ENCODE measurements at places on chromosomes 6 and 20. TPM values are rescaled to one million over a fixed set of nuclear protein-coding genes. Genes with fewer than 3 reads are reported as not detected.

DNA sequence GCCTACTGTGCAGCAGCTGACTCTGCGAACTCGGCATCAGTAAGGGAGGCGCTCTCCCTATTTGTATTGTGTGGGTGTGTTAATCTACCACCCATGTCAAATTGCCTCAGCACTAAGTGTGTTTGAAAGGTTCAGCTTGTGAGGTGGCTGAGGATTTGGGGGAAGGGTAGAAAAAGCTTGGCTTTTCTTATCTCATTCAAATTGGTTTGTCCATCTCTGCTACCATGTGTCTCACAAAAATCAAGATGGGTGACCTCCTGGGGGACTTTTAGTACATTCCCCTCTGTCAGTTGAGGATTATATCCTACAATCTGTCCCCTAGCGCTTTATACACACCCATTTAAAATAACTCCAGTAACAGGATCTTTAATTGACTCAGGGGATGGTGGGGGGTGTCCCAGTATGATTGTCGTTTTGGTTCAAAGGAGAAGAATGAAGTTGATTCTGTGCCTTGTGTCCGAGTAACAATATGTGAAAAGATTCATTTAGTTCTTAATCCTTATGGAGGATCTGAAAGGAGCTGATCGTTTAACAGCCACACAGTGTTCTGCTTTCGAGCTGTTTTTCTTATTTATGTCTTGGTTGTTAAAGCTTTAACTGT, 609.6 kb downstream of the PKHD1 start:
- DNase-seq = no peak

Gene E2F1
- total RNA-seq = not detected

GRCh38 chr6:56642366-56643261, at the start of gene DST:
Gene DST, minus strand, starts transcription at chr6:56642889.
- no peak for DNase-seq

DNA sequence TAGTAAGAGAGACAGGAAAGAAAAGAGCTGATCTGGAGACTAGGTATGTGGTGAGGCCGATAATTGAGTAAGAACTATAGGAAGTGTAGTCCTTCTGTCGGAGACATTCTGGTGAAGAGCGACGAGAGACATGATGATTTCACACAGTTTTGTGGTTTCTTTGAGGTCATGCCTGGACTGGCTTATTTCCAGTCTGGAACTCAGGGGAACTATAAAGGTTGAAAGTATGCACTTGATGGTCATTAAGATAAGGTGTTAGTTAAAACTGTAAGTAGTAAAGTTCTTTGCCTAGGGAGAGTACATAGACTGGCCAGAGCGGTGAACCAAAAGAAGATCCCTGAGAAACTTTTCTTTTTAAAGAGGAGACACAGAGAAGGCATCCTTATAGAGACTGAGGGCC, 68.8 kb downstream of the RFX6 start:
- no peak for DNase-seq

DNA sequence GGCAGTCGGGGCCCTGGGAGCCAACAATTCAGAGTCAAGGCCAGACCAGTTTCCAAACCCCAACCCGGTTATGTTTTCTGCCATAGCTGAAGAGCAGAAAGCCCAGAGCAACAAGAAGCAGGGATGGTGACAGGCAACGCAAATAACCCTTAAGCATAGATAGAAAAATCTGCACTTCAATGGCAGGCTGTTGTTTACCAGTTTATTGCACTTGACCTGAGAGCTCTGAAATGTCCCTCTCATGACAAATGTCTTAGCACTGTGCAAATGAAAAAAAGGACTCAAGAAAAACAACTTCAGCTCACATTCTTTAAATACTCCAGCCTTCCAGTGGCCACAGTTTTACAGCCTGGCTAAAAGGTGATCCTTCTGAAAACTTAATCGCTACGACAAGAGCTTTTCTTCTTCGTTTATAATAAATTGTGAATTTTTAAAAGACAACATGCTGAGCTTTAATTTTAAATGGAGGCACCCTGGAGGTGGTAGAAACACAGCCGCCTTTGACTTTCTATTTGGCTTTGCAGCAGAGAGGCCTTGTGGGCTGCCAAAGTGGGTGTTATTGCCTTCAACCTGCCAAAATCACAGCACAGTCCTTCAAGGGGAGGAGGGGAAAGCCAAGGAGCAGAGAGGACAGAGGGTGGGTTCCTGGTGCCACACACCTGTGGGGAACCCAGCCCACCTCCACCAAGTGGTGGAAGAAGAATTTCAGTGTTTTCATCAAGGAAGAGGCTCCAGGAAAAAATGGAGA, 289.5 kb upstream of the CDYL start:
- no peak for DNase-seq

DNA sequence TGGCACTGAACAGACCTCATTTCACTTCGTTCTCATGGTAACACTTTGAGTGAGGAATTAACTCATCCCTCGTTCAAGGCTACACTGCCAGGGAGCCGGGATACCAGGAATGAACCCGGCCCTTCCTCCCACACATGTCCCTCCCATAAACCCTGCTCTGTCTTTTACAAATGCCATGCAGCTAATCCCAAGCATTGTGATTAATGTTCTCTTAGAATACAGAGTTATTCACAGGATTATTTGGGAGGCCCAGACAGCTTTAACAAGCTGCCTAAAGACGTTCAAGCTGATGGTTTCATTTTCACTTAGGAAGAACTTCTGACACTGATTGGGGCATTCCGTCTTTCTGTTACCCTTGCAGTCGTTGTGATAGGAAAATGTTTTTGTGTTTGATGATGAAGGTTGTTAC, 42.5 kb upstream of the CD83 start:
- no peak for DNase-seq

GRCh38 chr20:49990271-49990720, 7.5 kb downstream of the SNAI1 start:
- no peak for DNase-seq

DNA sequence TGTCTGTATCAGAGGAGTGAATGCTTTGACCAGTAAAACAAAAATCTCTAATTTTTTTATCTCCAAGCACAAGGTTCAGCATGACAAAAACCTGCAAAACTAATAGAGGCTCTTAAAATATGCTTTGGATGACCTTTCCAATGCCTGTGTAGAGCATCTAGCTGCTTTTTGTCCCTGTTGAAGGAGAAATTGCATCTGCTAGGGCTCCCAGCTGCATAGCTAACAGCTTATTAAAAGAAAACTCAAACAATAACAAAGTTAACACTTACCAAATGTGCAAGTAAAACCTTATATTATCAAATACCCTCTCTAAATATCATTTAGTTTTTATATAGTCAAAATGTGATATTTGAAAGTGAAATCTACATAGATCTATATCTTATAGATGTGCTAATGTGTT, 378.6 kb downstream of the CD109 start:
- no peak for DNase-seq

- no peak for DNase-seq
Observed at GRCh38 chr20:63544241-63544957, 3.1 kb downstream of the SRMS start.

DNA sequence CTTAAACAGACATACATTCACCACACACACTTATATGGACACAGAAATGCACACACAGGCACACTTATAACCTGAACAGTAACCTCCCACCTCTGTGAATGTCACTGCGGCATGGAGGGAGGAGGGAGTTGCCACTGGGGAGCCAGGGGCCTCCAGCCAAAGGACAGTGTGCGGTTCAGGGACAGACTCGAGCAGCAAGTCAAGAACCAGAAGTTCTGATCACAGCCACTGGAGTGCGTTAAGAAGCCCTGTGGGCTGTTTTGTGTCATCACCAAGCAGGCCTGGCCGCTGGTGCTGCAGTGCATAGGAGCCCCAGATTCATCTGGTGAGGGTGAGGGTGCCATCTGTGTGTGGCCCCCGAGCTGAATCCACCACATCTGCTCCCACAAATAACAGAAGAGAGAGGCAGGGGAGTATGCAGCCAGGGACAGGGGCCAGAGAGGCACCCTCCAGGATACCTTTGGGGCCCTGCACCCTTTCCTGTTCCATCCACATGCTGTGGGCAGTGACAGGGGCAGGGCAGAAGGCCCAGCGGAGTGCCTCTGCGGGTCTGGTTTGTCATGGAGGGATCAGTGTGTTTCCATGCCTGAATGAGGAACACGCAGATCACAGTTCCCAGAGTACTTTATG, 20.3 kb downstream of the SYNDIG1 start:
- DNase-seq = no peak

DNA sequence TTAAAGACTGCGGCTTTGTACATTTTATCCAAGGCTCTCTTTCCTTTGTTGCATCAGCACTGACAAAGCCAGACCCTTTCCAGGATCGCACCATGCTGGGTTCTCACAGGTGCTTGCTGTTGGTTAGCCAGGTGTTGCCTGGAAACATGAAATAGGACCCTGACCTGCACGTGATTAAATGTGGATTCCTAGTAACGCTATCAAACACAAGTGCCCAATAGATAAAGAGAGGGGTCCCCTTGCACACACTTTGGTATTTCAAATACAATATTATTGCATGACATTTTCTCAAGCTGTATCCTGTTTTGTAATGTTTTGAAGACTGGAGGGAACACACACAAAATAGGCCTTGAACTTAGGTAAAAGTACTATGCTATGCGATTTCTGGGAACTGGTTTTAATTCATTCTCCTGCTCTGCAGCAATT, 73.3 kb downstream of the AKAP12 start:
- DNase-seq = no peak
